ENCODE measurements at places on chromosomes 3 and 15.

GRCh38 chr3:189842681-189843602 is 211.8 kb downstream of the TP63 start:
- DNase-seq: no peak

DNA sequence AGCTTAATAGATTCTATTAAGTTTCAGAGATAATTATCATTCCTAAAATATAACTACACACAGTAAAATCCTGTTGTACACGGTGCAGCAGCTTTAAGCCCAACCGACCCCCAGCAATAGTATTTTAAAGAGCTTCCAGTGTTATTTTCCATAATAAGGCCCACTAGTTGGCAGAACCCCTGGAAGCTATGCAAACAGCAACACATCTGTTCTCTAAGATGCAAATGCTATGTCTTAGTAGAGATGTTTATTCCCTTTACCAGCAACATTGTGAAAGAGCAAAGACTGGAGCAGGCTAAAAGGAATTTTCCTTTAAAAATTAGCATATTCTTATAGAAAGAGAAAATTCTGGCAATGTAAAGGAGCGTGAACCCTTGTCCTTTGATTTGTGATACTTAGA is 819.7 kb upstream of the ALCAM start:
- no peak for DNase-seq

- no peak for DNase-seq
These were observed 85.5 kb downstream of the WNT7A start for GRCh38 chr3:13794322-13794721.

DNA sequence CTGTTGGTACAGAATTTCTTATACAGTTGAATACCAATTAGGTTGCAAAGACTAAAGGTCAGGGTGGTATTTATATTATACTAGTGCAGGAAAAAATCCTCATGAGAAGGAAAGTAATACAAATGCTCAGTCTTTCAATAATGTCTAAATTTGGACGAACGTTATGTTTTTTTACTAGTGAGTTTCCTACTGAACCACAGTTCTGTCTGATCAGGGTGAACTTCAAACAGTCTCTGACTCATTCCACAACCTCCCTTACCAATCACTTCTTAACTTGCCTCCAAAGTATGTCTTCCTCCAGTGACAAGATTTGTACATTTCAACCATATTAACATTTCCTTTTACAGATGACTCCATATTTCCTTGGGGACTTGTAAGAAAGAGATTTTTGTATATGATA is 3.4 kb downstream of the TMEM212 start:
- DNase-seq: no peak

DNA sequence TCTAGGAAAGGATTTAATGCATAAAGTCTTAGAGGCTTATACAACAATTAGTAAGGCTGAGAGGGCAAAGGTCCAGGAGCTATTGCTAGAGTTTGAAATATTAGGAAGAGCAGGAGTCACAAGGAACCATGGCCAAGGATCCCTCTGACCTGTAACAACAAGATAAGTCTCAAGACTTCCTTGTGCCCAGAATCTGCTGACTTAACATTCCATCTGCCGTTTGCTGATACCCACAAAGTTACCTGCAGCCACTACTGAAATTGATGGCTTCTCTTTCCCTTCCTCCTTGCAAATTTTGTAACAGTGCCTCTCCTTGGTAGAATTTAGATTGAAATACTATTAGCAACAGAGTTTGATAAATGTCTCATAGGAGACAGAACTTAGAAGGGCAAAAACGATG is 4.7 kb upstream of the MYEF2 start:
- DNase-seq: no peak

- DNase-seq: no peak
These were observed 132.9 kb upstream of the LPP start for GRCh38 chr3:188021041-188021440.

DNA sequence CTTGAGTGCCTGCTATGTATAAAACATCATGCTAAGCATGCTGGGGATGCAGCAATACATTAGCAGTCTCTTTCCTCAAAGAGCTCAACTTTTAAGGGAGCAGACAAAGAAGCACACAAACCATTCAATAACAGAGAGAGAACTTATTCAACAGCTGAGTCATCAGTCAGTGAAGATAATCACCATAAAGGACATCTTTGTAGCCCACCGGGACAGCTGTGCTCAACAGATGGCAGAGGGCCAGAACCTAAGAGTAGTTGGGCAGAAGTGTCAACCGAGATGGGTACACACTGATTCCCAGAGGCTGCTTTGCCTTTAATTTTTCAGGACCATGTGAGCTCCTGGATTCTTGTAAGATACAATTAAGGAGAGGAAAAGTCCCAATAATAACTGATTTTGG is 4.2 kb upstream of the RAB8B start:
- DNase-seq: no peak

DNA sequence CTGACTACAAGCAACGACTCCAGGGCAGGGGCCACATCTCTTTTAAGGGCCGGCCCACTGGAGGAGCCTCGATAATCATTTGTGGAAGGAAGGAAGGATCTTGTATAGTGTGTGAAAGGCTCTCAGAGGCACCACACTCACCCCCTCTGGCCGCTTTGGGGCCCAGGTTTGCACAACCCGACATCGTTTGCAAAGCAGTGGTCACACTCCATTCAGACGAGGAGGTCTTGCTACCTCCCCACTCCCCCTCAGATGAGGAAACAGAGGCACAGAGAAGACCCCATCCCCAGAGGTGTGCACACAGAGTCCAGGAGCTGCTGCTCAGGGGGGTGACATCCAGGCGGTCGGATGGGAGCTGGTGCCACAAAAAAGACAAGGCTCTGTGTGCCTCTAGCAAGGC is 29.6 kb downstream of the IQSEC1 start:
- DNase-seq: no peak

- no peak for DNase-seq
These were observed 201.9 kb upstream of the STRIT1 start for GRCh38 chr3:155495387-155495786.

- no peak for DNase-seq
These were observed 102.0 kb downstream of the TBC1D2B start for GRCh38 chr15:77975332-77976094.

GRCh38 chr15:69533522-69533921 is 80.9 kb downstream of the RPLP1 start:
- no peak for DNase-seq

DNA sequence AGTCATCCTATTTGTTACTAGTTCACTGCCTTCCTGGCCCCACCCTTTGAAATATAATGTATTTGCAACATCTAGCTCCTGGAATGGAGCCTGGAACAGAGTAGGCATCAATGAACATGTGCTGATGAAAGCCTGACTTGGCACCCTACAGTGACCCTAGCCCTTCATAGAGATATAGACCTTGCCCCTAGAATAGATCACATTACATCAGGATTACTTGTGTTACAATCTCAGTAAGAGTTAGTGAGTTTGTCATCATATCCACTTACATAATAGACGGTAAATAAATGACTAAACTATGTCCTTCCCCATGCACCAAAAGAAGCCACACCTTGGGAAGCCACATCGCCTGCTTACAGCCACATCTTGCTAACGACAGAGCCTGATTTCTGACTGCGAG is 110.5 kb upstream of the WNT5A start:
- DNase-seq: no peak

DNA sequence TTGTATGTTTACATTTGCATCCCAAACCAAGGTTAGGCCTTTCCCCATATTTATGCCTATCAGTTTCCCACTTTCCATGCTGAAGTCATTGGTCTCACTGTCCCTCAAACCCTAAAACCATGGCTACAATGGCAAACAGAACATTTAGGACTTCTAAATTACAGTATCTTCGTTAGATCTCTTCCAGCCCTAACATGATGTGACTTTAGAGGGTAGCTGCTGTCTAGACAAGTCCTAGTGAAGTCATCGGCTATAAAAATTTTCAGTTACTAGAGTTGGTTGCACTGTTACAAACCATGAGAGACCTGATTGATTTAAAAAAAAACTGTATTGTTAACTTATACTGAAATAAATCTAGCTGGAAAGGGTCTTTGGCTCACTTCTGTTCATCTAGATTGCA is 54.6 kb downstream of the TM4SF4 start:
- no peak for DNase-seq

GRCh38 chr3:64344721-64345207 is 119.5 kb upstream of the PRICKLE2 start:
- no peak for DNase-seq

GRCh38 chr3:4021162-4021561 is 221.9 kb downstream of the LRRN1 start:
- no peak for DNase-seq

DNA sequence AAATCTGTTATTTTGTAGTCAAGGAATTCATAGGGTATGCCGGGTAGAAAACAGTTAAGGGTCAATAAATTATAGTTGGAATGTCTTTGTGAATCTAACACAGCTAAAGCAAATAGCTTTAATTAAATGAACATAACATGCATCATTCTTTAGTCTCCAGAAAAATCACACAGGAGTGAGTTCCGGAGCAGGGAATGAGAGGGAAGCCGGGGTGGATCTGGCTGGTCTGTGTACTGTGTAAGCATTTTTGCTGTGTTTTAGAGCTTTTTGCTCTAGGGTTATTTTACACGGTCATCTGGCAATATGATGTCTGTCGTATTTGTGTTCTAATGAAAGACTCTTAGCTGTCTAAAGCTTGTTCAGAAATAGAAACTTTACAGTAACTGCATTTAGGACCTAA is 57.5 kb downstream of the MED12L start:
- no peak for DNase-seq

- no peak for DNase-seq
These were observed 53.6 kb downstream of the ABHD2 start for GRCh38 chr15:89141885-89142284.

- DNase-seq: no peak
These were observed 7.4 kb downstream of the RPL14 start for GRCh38 chr3:40464339-40465110.

- no peak for DNase-seq
These were observed 2.5 kb upstream of the ADIPOQ start for GRCh38 chr3:186839874-186840641.
